ENCODE measurements at places on chromosomes 6 and 20. TPM values are rescaled to one million over a fixed set of nuclear protein-coding genes. Genes with fewer than 3 reads are reported as not detected.

The SLC35F1 gene
- total RNA-seq = 0.15 TPM

GRCh38 chr6:133376743-133377142, 135.6 kb downstream of the EYA4 start:
- no peak for DNase-seq

DNA sequence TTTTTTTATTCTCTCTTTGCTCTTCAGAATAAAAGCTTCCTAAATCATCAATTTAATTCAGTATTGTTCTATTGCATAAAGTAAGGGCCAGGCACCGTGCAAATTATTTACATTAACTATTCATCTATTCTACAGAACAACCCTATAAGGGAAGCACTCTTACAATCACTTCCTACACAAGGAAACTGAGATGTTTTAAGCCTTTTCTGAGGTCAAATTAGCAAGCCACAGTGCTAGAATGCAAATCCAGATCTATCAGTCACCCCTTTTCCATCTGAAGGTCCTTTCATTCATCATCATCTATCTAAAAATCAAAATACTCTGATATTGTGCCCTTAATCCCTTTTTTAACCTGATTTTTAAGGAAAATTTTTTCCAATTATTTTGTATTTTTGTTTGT, 31.2 kb downstream of the FRK start:
- no peak for DNase-seq

GRCh38 chr6:138099832-138100231, 7.4 kb downstream of the PERP start:
- no peak for DNase-seq

The TSPO2 gene
- not detected for total RNA-seq

The MMP24 gene
- total RNA-seq = 17.8 TPM

GRCh38 chr6:33722103-33722623, 10.7 kb upstream of the UQCC2 start:
- no peak for DNase-seq

The ZNF391 gene
- 1.1 TPM for total RNA-seq

- no peak for DNase-seq
Measured at GRCh38 chr6:97701801-97702200, 418.8 kb upstream of the MMS22L start.

GRCh38 chr6:35343835-35344550, 1.6 kb downstream of the PPARD start:
- no peak for DNase-seq

The MOG gene
- total RNA-seq = not detected

DNA sequence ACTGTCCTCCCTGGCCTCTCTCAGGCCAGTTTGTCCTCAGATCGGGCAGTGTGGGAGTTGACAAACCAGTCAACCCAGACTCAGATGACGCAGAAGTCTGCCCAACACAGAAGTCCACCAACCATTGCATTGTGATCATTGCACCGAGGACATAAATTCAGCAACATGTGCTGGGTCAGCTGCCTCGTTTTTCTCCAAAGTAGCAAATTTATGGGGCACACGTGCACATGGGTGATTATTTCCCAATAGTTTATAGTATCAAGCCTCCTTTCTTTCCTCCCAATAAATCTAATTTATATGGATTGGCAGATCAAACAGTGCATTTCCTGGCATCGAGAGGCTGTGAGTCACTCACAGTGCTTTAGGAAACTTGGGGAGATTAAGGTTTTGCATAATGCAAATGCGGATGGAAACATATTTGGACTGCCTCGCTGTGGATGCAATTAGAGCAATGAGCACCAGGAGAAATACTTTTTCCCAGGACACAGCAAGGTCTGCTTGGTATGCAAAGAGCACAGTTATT, 413.7 kb upstream of the SULF2 start:
- no peak for DNase-seq

DNA sequence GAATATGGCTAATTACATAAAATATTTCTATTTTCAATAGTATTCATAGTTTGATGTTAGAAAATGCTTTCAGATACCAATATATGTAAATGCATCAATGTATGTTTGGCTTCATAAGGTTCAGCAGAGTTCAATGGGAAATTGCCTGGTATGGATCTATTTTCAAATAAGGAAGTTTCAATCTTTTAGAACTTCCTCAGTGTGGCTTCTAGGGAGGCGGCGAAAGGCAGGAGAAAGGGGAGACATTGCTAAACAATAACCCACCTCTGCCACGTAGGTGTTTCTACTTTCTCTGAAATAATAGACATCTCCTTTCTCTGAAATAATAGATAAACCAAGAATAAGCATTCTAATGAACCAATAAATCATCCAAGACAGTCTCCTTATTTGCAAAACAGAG, 237.7 kb upstream of the RAB32 start:
- no peak for DNase-seq

DNA sequence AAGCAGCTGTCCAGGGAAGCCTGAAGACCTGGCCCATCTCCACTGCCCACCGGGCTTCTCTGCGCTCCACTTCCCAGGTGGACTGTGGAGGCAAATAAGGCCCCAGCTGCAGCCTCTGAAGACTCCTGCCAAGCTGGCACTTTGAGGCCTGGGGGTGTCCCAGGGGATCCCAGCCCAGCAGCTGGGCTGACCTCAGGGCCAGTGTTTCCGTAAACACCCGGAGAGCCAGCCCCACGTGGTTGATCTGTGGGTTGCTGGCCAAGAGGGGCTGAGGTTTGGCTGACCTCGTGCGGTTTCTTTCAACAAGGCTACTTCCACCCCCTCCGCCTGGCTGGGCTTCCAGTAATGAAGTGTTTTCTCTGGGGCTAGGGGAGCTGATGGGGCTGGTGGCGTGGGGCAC, 12.4 kb upstream of the CCN5 start:
- peak; percentile 76 for DNase-seq

GRCh38 chr6:74969591-74970267, 236.1 kb downstream of the COL12A1 start:
- DNase-seq = no peak

Measured in upper lobe of left lung (tissue), 6 donors.